ENCODE measurements at places on chromosomes 4 and X. TPM values are rescaled to one million over a fixed set of nuclear protein-coding genes. Genes with fewer than 3 reads are reported as not detected.

USP17L15 gene
- not detected for total RNA-seq

NWD2 gene
- total RNA-seq, result 1.6 TPM

CLNK gene
- total RNA-seq, result not detected

ADH1C gene
- 6.7 TPM for total RNA-seq

MAOB gene
- total RNA-seq, result 98.1 TPM

EXOC1L gene
- not detected for total RNA-seq

BEND2 gene
- 0.08 TPM for total RNA-seq

ITIH6 gene
- total RNA-seq, result not detected

BEX2 gene
- total RNA-seq, result 18.6 TPM

MTHFD2L gene
- 11.7 TPM for total RNA-seq

CYLC1 gene
- total RNA-seq, result not detected

ADGRG4 gene
- total RNA-seq, result 0.03 TPM

TRPC5OS gene
- not detected for total RNA-seq

SHROOM3 gene
- total RNA-seq, result 10.0 TPM

GPR78 gene
- total RNA-seq, result 0.06 TPM

RBMXL3 gene
- total RNA-seq, result not detected

ELMOD2 gene
- total RNA-seq, result 16.3 TPM

GAGE12J gene
- total RNA-seq, result not detected

LEF1 gene
- 1.3 TPM for total RNA-seq

TEC gene
- total RNA-seq, result 1.8 TPM

CENPVL3 gene
- not detected for total RNA-seq

PAK3 gene
- total RNA-seq, result 0.29 TPM

PHKA1 gene
- 10.3 TPM for total RNA-seq

ETDA gene
- total RNA-seq, result not detected

FAM47E gene
- total RNA-seq, result 2.2 TPM

ALB gene
- 1.5 TPM for total RNA-seq

SERPINA7 gene
- not detected for total RNA-seq

PDLIM3 gene
- 692 TPM for total RNA-seq

NHSL2 gene
- total RNA-seq, result 6.1 TPM

SMARCA1 gene
- 30.9 TPM for total RNA-seq

RNF150 gene
- 40.0 TPM for total RNA-seq

FAM53A gene
- total RNA-seq, result 1.3 TPM

APEX2 gene
- 9.1 TPM for total RNA-seq
